RPMI8226 (cell line): ENCODE measurements at places on chromosomes 4 and X.

GRCh38 chrX:37829721-37830120 is 17.6 kb downstream of the DYNLT3 start:
- no peak for DNase-seq

DNA sequence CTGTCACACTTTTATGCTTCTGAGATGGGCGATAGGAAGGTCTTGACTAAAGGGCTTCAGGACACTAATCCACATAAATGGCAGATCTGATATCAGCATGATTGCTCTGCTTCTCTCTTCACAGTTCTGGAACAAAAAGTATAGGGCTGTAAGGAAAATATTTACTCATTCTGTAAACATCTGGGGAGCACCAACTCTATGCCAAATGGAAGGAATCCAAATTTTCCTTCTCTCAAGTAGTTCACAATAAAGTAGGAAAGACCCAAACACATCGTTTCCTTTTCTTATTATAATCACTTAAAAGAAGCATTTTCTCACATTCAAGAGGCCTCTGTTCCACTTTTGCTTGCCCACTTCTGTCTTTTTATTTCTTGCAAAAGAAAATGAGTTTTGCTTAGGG is 45.9 kb upstream of the F9 start:
- DNase-seq = no peak

- DNase-seq = no peak
Measured at GRCh38 chrX:115503099-115503498, 57.9 kb upstream of the PLS3 start.

DNA sequence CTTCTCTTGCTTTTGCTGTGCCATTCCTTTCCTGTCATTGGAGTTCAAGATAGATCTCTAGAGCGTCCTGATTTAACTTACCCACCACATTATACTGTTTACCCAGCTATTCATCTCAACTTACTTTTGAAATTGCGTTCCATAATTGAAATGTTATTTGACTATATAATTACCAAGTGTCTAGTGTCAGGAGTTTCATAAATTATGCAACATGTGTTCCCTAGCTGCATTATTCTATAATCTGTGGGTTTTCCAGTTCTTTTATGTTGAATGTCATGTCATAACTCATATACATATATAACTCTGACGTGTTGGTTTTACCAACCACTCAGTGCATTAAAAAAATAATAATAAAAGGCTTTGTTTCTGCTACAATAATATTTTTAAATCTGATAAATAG is 285.9 kb upstream of the ARSJ start:
- DNase-seq = no peak

GRCh38 chr4:80903020-80903419 is 127.5 kb upstream of the BMP3 start:
- no peak for DNase-seq

GRCh38 chrX:44035571-44035970 is 62.4 kb upstream of the NDP start:
- no peak for DNase-seq
